Stimulated activated CD4-positive, alpha-beta T cell treated with anti-CD3 and anti-CD28 coated beads, Interleukin-12 subunit alpha, Interleukin-12 subunit beta, amount 100 ng/mL, for 4 hours (primary cell): ENCODE measurements at places on chromosomes 12 and 14.

GRCh38 chr12:26732005-26732908, 100.7 kb downstream of the ITPR2 start:
- DNase-seq = no peak

GRCh38 chr12:17020765-17021164, 414.8 kb upstream of the LMO3 start:
- DNase-seq = no peak

DNA sequence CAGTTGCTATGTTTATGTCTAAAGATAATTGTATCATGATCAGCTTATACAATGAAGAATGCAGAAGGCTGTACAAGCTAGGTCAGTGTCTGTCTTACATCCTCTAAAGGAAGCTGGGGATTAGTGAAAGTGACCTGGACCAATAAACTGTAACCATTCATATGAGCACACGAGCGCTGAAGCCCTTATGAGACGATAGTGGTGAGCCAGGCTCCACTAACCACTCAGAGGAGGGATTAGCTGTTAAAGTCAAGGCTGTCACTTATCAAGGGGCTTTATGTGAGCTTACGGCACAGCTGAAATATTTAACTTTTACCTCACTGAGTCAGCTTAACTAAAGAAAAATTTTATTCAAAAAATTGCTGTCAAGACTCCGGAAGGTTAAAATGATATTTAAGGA, 30.3 kb downstream of the NDUFA12 start:
- DNase-seq = no peak

- no peak for DNase-seq
These were observed 48.3 kb downstream of the NPAS3 start for GRCh38 chr14:32986791-32987540.

DNA sequence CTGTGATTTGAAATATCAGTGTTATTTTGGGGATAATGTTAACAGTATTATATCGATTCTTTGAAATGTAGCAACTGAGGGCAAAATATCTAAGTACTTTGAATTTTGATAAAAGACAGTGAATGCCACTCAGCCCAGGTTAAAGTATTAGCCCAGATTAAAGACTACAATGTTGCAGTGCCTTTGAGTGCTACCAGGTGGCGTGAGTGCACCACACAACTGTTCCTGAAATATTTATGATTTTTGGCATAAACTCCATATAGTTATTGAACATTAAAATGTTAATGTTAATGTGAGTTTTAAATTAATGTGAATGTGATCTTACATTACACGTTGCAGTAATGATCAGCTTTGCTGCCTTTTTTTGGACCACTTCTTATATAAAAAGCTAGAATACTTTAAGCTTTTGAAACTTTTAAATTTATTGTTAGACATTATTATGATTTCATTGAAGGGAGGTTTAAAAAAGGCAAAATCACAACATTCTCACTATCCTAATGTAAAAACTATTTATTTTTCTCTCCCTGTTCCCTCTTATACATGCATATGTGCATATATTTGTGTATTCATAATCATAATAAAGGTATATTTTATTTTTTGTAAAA, 22.5 kb downstream of the MRPS35 start:
- DNase-seq = no peak

DNA sequence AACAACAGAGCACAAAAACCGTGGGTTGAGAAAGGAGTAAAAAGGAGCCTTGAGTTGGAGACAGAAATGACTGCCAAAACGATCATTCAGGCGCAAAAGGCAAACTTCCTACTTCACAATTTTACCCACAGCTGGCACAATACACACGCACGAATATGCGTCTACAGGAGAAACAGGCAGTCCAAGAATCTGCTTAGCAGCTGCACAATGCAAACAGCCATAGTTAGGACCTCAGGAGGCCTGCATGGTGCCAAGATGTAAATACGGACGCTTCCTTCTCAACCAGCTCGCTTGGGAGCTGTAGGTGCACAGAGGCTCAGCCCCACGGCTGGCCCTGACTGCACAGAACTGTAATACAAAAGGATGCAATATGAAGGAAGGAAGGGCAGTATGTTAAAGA, 250.1 kb upstream of the CAND1 start:
- DNase-seq = no peak

GRCh38 chr12:132006056-132006680, 56.4 kb downstream of the EP400 start:
- no peak for DNase-seq

GRCh38 chr12:5440978-5441377, 9.1 kb downstream of the NTF3 start:
- no peak for DNase-seq

- no peak for DNase-seq
These were observed 199.4 kb upstream of the RTL1 start for GRCh38 chr14:101102875-101103274.

DNA sequence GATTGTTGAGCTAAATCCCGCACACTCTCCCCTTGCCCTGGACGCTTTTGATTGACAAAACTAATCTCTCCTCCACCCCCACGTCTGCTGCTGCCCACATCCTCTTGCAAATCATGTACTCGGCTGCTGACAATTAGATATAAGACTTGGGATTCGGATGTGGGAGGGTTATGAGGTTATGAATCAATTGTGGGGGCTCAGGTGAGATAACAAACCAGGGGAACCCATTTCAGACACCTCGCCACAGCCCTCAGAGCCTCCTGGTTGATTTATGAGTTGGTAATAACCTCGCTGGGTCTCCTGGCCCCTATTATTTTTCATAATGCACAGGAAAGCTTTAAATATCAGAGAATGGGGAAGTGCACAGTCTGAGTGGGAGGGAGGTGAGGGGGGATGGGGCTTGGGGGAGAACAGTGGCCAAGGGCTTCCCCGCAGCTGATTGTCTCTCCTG, 449.9 kb downstream of the DPF3 start:
- DNase-seq = peak; percentile 11

DNA sequence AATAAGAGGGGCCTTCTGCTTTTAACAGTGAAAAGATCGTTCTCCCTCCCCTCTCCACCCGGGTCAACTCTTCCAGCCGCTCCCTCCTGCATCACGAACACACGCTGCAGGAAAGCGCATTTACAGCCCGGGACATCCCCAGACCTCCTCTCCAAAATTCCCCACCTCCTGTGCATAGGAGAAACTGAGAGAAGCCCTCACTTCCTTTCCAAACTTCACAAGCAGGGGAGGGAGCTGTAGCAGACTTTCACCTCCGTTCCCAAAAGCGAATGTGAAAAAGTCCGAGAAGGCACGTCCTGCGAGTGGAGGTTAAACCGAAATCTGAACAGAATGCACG, 513 bp downstream of the BCAT1 start:
- DNase-seq = peak; percentile 25

DNA sequence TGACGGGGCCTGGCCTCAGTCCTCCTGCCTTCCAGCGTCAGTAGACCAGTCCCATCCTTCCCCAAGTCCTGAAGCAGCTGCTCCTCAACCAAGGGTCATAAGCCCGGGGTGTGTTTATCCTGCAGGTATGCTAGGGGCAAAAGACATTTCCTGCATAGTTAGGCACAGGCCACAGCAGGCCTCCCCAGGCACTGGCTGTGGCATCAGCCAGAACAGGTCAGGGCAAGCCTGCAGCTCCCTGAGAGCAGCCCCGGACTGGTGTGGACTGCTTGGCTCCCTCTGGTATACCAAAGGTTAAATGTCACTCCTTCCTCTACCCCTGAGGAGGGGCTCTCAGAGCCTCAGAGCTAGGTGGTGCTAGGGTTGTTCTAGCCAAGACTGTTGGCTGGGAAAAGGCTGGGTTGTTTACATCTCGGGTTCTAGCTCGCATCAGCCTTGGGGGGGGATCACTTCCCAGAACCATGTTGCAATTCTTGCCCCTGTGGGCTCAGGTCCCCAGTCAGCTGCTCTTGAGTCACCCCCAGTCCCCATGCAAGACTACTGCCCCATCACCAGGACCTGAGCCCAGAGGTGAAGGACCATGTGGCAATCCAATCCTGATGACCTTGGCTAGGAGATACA, 2.9 kb downstream of the MMP14 start:
- no peak for DNase-seq

DNA sequence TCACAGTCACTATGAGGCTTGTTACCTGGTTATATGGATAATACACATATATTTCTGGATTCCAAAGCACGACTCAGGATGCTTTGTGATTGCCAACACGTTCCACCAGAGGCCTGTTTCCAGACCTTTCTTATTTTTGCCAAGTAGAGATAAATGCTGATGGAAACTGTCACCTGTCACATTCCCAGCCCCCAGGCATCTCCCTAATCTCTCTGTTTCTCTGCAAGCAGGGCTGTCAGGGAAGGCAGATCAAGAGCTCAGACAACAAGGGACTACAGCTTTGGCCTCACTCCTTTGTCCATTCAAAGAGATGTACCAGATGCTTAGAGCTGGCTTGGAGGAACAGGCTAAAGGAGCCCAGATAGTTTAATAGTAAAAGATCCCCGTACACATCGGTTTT, 21.8 kb upstream of the DDHD1 start:
- no peak for DNase-seq

GRCh38 chr12:52096332-52097044, 17.0 kb downstream of the SMIM41 start:
- no peak for DNase-seq

- no peak for DNase-seq
These were observed 20.2 kb upstream of the OASL start for GRCh38 chr12:121059031-121059898.

GRCh38 chr12:24608637-24609285, 340.1 kb downstream of the BCAT1 start:
- no peak for DNase-seq

- DNase-seq = no peak
These were observed 142.7 kb downstream of the TMEM117 start for GRCh38 chr12:43978556-43978955.

- DNase-seq = no peak
These were observed 528.2 kb downstream of the MED13L start for GRCh38 chr12:115749071-115749841.

DNA sequence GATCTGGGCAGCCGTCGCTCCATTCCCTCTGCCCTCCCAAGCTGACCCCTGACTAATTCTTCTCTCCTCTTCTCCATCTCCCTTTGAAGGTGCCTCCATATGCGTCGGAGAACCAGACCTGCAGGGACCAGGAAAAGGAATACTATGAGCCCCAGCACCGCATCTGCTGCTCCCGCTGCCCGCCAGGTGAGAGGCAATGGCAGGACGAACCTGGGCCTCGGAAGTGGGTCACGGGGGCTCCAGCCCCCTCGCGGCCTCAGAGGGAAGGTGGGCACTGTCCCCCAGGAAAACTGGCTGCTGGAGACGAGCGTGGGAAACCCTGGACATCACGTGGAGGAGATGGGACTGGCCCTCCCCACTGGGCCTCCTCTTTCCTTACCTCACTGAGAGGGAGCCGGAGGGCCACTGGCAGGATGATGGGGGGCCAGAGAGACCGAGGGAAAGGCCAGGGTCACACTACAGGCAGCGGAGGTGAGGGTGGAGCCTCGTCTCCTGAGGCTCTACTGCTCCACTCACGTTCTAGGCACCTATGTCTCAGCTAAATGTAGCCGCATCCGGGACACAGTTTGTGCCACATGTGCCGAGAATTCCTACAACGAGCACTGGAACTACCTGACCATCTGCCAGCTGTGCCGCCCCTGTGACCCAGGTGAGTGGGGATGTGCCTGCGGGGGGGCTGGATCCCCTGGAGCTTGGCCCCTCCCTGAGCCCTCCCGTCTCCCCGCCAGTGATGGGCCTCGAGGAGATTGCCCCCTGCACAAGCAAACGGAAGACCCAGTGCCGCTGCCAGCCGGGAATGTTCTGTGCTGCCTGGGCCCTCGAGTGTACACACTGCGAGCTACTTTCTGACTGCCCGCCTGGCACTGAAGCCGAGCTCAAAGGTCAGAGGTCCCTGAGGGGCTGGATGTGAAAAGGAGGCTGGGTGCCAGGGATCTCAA, 806 bp downstream of the LTBR start:
- no peak for DNase-seq

DNA sequence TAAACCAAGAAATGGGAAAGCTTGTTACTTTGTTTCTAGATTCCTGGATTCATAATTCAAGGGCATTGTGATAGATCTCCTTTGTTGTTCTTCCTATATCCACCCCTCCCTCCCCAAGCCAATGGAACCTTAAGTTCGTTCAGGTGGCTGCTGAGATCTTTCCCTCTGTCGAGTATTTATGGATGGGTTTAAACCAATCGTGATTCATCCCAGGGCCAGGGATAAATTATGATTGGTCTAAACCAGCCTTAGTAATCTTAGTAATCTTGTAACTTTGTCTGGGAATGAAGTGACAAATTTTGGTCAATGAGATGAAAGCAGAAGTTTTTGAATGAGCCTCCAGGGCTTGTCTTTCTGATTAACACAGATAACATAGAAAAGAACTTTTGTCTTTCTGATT, 56.1 kb upstream of the PCED1B start:
- DNase-seq = no peak

- no peak for DNase-seq
These were observed 47.7 kb upstream of the ERGIC2 start for GRCh38 chr12:29428633-29429032.

- no peak for DNase-seq
These were observed 3.1 kb downstream of the LACRT start for GRCh38 chr12:54631551-54631950.

- DNase-seq = no peak
These were observed 8.6 kb downstream of the ACADS start for GRCh38 chr12:120734210-120734609.

- no peak for DNase-seq
These were observed 32.9 kb downstream of the RAB21 start for GRCh38 chr12:71787580-71787979.

GRCh38 chr12:48998497-48999353, 450 bp downstream of the DDN start:
- DNase-seq = no peak

- peak; percentile 31 for DNase-seq
These were observed at the start of gene SMAGP for GRCh38 chr12:51270067-51270950. Gene SMAGP (minus strand): TSS chr12:51270415. CDS start chr12:51269278, 1,137 bp downstream.

- DNase-seq = no peak
These were observed 4.0 kb downstream of the JDP2 start for GRCh38 chr14:75431827-75432226.

DNA sequence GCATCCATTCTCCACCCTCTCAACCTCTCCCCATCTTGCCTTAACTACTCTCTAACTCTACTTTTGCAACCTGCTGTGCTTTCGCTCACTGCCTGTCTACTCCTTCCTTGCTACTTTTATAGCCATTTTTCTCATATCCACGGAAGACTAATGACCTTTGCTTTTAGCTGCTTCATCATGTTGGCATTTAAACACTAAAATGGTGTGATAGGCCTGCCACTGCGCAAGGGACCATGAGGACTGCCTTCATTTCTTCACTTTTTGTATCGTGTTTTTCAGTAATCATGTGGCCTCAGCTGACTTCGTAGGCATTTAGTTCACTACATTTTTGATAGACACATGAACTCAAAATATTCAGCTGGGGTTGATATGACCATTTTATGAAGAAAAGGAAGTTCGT, 252.1 kb downstream of the BCAT1 start:
- DNase-seq = no peak

GRCh38 chr14:100754020-100754419, 27.3 kb downstream of the DLK1 start:
- DNase-seq = no peak
